ENCODE measurements at places on chromosomes 3 and 15. TPM values are rescaled to one million over a fixed set of nuclear protein-coding genes. Genes with fewer than 3 reads are reported as not detected.

LAMB2 gene
- 109 TPM for total RNA-seq

AHSG gene
- total RNA-seq = not detected

PLOD2 gene
- total RNA-seq = 98.2 TPM

TUSC7 gene
- total RNA-seq = not detected

MIX23 gene
- total RNA-seq = 71.8 TPM

Data from A549 treated with CORT108297 at 1 μM for 4 hours (cell line).